ENCODE measurements at places on chromosomes 6 and 20.

GRCh38 chr6:156808287-156808686 is 31.1 kb downstream of the ARID1B start:
- DNase-seq = no peak

DNA sequence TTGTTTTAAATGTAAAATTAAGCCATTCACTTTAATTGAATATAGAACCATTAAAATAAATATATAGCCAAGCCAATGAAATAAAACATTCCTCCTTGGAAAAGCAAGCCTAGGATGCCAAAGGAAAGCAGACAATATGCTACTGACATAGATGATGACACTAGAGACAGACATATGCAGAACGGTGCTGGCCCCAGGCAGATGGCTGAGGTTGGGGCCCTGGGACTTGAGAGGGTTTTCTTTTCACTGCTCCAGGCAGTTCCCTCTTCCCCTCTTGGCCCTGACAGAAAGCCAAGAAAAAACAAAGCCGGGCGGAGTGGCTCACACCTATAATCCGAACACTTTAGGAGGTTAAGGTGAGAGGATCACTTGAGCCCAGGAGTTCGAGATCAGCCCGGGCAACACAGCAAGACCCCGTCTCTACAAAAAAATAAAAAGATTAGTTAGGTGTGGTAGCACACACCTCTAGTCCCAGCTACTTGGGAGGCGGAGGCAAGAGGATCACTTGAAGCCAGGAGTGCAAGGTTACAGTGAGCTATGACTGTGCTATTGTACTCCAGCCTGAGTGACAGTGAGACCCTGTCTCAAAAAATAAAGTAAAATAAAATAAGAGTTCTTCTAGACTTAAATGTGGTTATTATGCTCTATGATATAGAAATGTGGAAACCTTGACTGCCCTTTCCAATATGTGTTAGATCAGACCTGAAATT is 31.2 kb downstream of the FASTKD5 start:
- no peak for DNase-seq

DNA sequence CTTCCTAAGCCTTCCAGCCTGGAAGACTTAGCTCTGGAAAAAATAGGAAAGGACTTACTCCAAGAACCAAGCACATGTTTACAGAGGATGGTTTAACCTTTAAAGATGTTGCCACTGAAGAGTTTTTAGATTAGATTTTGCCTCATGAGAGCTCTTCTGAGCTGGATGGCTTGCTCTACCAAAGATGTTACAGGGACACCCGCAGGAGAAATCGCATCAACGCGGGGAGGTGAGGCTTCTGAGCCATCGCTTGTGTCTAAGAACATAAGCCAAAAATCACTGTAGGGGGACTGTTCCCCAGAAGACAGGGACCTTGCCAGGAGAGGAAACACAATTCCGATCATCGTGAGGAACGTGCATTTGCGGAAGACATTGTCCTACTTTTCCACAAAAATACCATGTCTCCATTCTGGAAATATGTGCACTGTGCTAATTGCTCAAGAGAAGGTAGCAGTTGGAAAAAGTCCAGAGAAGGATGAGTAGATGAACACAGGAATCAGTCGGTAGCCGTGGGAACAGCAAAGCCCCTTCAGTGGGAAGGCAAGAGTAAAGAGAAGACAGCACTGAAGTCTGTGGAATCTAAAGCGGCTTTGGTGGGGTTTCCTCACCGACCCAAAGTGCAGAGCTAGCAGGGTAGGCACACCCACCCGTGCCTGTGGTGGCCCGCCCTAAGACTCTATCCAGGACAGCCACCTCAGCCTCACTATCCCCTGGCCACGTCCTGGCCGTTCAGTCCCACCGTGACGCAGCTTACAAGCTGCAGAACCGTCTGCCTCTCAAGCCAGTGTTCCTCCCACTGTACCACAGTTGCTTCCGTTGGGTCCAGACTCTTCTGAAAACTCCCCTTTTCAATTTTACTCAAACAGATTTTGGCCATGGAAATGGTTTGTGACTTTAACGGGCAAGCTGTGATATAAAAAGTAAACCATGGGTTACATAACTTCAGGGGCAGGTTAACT is 334.8 kb downstream of the NRN1 start:
- DNase-seq = no peak

DNA sequence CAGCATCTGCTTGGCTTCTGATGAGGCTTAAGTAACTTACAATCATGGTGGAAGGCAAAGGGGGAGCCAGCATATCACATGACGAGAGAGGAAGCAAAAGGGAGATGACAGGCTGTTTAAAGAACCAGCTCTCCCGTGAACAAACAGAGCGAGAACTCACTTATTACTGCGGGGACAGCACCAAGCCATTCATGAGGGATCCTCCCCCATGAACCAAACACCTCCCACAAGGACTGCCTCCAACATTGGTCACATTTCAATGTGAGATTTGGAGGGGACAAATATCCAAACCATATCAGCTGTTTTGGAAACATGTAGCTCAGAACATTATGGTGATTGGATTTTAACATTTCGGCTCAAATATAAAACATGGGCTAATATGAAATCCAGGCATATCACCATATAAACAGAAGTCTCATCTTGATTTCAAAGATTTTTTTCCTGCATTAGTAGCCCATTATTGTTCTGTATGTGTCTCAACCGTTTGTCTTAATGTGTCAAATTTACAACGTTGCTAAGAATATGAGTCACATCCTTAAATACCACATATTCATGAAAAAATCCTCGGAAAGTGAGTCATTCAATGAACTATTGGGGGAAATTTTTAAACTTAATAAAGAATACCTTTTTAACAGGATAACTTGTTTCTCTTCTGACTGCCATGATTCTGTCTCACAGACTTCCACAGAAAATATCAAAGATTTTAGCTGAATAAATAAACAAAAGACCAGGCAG is 894.3 kb downstream of the TFAP2A start:
- DNase-seq = no peak

DNA sequence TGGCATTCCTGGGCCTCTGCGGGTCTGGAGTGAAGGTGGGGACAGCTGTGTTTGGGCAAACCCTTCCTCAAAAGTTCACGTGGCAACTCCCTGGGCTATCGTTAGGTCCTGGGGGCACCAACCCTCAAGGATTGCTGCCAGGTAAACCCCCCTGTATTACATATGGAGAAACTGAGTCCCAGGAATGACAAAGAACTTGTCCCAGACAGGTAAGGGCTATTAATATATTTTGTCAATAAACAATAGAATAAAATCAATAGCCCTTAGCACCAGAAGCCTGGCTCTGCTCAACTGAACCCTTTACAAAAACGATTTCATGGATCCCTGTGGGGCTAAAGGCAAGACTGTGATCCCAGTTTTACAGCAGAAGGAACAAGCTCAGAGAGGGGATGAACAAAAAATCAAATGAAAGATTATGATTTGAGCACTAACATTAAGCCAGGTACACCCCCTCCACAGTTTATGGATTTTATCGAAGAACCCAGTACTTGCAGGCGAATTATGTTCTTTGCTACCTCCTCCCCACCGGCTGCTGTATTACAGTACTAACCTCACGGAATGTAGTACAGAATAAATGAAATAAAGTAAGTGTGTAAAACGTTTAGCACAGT is 2.7 kb downstream of the ID1 start:
- no peak for DNase-seq

DNA sequence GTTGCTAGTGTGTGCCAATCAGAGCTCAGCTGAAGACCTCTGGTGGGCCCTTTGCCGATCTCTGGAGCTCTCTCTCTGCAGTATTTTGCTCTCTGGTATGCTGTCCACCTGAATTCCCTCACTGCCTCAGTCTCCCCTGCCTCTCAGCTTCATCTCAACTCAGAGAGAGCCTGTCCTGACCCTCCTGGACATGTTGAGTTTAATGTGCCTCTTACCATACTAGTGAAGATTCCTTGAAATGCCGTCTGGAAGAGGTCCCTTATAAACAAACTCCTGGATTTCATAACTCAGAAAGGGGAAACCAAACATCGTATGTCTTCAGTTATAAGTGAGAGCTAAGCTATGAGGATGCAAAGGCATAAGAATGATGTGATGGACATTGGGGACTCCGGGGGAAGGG is 231.1 kb upstream of the ZNF217 start:
- DNase-seq = no peak

GRCh38 chr6:9766240-9766915 is 648.5 kb downstream of the TFAP2A start:
- no peak for DNase-seq

DNA sequence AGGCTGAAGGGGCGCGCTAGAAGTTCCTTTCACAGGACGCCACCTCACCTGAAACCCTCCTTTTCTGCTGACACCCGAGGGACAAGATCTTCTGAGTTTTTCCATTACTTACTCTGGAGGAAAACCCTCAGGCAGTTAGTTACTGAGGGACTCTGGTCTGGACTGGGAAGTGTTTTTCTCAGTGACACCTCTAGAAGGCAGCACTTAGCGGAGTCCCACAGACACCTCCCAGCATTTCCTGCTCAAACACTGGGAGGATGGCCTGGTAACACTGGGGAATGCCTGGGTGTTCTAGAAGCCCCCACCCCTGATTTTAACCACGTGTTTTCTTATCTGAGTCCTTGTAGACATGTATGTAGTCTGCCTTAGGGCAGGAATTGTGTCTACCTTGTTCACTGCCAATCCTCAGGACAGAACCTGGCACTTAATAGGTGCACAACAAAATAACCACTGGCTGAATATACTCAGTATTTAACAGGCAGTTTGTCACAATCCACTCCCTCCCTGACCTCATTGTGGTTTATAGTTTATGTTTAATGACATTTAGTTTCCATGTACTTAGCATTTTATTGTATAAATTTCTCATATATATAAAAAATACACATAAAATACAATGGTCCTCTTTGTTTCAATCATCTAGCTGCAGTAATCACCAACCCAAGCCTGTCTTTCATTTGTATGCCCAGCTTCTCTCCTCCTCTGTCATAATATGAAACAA is 4.8 kb downstream of the GSTA3 start:
- no peak for DNase-seq

- no peak for DNase-seq
Measured at GRCh38 chr6:150169609-150170008, 26.8 kb downstream of the PPP1R14C start.

DNA sequence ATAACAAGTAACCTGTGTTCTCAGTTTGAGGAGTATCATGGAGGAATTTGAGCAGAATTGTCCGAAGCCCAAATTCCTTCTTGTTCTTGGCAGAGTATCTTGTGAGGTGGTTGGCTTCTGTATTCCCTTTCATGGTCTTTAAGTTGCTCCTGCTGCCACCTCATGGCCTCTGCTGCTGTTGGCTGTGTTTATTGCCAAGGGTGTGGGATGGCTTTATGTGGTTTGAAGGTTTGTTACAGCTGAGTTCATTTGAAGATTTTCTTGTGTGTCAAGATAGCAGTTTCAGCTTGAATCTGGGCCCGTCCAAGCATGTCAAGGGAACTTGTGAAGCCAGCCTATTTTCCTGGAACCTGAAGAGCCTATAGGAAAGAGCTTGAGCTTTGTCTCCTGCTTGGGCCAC is 20.2 kb upstream of the TTK start:
- DNase-seq = no peak

DNA sequence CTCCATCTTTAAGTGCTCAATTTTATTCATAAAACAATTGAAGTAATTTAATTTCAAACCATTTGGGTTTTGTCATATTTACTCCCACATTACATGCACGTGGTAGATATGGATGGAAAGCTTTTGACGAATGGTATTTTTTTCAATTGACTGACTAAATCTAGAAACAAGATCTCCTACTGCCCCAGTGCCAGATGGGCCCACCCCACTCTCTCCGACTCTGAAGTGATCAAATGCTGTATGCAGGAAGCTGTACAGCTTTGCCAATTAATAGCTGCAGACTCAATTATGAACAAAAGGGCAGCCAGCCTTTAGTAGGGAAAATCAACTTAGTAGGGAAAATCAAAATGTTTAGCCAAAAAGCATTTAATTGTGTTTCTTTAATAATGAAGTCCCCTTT is 46.2 kb downstream of the PACRG start:
- DNase-seq = no peak

GRCh38 chr20:35490736-35491181 is 35.4 kb downstream of the CEP250 start:
- DNase-seq = peak; percentile 33

DNA sequence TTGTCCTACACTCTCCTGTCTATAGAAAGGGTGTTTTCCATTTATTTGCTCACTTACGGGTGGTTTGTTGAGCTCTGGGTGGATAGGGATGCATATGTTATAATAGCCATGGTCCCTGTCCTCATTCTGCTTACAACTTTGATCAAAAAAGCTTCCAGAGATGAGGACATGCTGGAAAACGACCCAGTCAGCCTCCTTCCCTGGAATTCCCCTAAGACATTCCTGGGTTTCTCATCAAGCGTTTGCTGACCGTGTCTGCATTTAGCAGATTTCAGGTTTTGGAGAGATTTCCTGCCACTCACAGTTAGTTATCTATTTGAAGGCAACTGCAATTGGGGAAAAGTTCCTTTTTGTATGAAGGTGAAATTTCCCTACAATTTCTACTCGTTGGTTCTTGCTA is 152.8 kb upstream of the AFDN start:
- no peak for DNase-seq

- DNase-seq = no peak
Measured at GRCh38 chr6:105591053-105591452, 188.2 kb upstream of the PREP start.

DNA sequence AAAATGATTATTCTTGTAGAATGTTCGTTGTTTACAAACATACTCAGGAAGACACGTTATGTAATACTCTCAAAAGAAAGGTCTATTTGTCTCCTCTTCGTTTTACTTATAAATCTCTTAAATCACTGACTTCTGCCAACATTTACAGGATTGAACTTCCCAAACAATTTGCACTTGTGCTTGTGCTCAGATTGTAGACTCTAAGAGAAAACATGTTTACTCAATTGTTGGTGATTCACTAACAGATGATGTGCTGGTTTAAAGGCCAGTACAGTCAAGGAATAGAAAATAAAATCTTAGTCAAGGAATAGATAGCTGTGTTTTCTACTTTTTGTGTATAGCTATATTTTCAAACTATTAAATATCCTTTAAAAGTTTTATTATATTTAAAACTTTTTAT is 172.8 kb downstream of the GJA1 start:
- DNase-seq = no peak

DNA sequence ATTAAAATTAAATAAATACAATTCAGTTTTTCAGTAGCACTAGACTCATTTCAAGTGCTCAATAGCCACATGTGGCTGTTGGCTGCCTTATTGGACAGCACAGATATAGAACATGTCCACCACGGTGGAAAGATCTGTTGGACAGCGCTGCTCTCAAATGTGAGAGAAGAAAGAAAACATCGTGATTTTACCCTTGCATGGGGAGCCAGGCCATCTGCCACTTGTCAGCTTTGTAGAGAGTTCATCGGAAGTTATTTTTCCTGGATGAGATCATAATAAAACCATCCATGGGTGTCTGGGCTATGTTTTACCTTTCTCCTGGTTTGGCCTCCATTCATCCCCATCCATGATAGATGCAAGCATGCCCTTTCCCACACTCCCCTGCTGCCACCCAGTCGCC is 5.8 kb upstream of the KIF3B start:
- no peak for DNase-seq

- no peak for DNase-seq
Measured at GRCh38 chr6:22666586-22666985, 97.2 kb downstream of the HDGFL1 start.

Measured in activated CD8-positive, alpha-beta memory T cell treated with anti-CD3 and anti-CD28 coated beads for 1 hour (primary cell).